Lower leg skin (tissue), 4 donors: ENCODE measurements at places on chromosomes 5 and 9. TPM values are rescaled to one million over a fixed set of nuclear protein-coding genes. Genes with fewer than 3 reads are reported as not detected.

RNF130 gene
- 29.6 TPM for total RNA-seq

ZMAT2 gene
- 48.6 TPM for total RNA-seq

TEX48 gene
- total RNA-seq = not detected

ANKDD1B gene
- 0.45 TPM for total RNA-seq

PCDHGA5 gene
- total RNA-seq = 3.4 TPM

HSPB3 gene
- total RNA-seq = 0.91 TPM

PCDHB2 gene
- total RNA-seq = 2.3 TPM

DNA sequence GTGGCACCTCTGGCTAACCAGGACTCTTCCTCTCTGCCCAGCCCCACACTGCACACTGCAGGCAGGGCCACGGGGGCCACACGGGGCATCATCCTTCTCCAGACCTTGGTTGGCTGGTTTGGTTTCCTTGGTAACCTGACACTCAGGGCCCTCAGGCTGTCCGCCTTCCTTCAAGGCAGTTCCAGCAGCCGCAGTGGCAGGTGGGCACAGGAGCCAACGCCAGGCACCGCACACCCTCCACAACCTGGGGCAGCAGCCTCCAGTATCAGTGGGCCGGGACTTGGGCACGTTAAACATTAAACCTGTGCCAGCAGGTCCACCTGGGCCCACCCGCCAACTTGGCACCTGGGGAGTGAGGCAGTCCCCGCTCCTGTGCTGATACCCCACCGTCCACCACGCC lies 1.9 kb downstream of the NPDC1 start:
- no peak for DNase-seq

- no peak for DNase-seq
Observed at GRCh38 chr5:91938441-91938840, 555.3 kb upstream of the ARRDC3 start.

GRCh38 chr9:33229359-33230114 lies 10.4 kb upstream of the SPINK4 start:
- DNase-seq = peak; percentile 85

DNA sequence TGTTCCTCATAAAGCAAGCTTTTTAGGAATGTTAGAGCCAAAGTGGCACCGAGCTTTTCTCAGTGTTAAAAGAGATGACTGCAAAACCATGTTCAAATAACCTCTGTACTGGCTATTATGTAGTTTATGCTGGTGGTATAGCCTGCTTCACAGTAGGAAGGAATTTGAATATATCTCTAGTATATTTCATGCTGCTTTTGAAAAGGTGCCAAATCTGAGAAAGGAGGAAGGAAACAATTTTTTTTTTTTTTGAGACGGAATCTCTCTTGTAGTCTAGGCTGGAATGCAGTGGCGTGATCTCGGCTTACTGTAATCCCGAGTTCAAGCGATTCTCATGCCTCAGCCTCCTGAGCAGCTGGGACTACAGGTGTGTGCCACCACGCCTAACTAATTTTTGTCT lies 13.5 kb downstream of the CREBRF start:
- DNase-seq = no peak

- no peak for DNase-seq
Observed at GRCh38 chr5:139796061-139796806, 626 bp downstream of the PSD2 start.

DNA sequence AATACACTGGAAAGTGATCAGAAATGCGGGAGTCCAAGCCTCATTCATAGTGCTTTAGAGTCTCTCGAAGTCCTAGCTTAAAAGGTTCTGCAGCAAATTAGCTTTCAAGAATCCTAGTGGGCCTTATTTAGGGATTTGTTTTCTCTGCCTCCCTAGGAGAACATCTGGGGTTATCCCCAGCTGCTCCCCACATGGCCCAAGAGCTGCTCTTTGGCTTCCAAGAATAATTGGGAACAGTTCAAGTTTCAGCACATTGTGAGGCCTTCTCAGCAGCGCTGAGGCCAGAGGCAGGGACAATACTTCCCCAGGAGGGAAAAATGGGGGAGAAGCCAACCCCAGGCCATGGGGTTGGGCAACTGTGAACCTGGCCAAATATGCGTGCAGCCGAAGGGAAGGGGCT lies 108.7 kb downstream of the LIFR start:
- DNase-seq = no peak

GRCh38 chr5:74232276-74232675 lies 408.3 kb downstream of the ENC1 start:
- no peak for DNase-seq

DNA sequence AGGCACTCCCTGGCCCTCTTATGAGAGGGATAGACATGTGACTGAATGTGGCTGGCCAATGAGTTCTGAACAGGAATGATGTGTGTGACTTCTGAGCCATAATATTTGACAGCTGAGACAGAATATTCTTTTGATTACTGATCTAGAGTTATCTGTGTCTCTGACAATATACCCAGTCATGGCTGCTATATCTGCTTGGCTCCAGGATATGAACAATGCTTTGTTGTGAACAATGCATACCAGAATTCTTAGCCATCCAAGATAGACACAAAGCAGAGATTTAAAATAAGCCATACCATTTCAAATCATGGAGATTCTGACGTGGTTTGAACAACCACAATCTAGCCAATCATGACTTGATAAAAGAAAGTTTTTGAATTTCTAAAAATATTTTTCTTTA lies 840.3 kb upstream of the SEMA6A start:
- DNase-seq = no peak

- DNase-seq = no peak
Observed at GRCh38 chr5:171272996-171273970, 35.8 kb upstream of the TLX3 start.

- DNase-seq = no peak
Observed at GRCh38 chr9:15277400-15278090, 29.5 kb downstream of the TTC39B start.

GRCh38 chr5:56759521-56760216 lies 55.7 kb upstream of the MAP3K1 start:
- DNase-seq = no peak

DNA sequence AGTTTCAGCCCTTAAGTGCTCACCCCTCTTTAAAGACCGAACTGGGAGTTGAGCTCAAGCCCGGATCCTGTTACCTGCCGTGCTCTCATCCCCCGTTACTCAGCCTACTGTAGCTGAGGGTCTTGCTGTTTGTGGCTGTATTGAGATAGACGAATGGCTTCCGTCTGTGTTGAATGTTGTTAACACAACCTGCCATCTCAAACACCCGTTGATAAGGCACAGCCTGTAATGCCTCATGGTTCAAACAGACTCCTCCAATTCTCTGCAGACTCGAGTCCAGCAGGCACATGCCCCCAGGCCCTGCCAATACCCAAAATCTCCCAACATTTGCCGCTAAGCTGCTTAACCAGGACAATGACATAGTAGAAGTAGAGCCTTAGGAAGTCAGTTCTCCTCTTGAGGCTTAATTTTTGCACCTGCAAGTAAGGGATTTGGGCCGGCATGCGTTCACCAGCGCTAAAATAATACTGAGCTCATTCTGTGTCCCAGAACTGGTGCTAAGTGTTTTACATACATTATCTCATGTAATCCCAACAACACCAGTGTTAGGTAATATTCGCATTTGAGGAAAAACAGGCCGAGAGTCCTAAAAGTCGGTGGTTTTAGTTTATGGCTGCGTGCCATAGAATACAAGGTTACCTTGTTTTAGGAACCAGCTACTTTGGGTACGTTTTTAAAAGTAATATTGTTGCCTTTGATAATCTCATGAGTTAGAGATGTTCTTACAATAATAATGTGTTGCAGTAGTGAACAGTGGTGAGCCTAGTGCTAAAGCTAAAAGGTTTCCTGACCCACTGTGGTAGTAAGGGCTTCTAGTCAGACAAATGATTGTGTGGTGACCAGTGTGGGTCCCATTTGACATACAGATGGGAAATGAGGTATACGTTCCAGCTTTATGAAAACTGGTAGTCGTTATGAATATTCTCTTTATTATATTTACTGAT lies 1.5 kb upstream of the RFX3 start:
- no peak for DNase-seq

GRCh38 chr9:4530375-4530774 lies 40.1 kb downstream of the SLC1A1 start:
- DNase-seq = no peak

- no peak for DNase-seq
Observed at GRCh38 chr9:19901586-19901985, 112.7 kb upstream of the SLC24A2 start.

- DNase-seq = no peak
Observed at GRCh38 chr9:79883073-79883645, 311.4 kb downstream of the TLE4 start.

DNA sequence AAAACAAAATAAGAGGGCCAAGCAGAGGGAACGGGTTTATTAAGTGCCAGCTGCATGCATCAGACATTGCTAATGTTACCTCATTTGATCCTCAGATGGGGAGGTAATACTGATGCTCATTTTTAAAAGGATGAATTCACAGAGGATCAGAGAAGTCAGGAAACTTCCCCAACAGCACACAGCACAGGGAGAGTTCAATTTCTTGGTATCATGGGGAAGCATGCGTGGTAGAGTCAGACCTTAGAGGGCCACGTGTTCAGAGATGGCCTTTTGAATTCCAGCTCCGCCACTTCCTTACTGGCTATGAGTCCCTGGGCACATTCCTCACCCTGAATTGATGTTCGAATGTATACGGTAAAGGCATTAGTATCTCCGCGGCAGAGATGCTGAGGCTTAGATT lies 108.3 kb downstream of the MYO10 start:
- DNase-seq = no peak

- no peak for DNase-seq
Observed at GRCh38 chr9:99511723-99512122, 289.6 kb downstream of the SEC61B start.

- DNase-seq = peak; percentile 67
Observed at GRCh38 chr5:172044631-172045314, 38.3 kb upstream of the FBXW11 start.

DNA sequence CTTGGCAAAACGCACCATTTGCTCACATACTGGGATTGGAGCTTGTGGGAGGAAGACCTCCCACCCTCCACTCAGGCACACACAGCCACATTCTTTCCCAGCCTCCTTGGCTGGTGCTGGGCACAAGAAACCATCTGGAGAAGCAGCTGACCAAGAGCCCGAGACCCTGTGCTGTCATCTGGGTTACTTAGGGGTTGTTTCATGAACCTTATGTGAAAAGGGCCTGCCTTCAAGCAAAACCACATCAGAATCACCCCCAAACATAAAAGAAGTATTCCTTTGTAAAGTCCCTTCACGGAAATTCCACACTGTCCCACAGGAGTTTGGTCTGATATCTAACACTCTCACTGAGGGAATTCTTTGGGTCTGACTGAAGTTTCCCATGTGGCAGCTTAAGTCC lies 172.1 kb downstream of the NR3C1 start:
- no peak for DNase-seq

DNA sequence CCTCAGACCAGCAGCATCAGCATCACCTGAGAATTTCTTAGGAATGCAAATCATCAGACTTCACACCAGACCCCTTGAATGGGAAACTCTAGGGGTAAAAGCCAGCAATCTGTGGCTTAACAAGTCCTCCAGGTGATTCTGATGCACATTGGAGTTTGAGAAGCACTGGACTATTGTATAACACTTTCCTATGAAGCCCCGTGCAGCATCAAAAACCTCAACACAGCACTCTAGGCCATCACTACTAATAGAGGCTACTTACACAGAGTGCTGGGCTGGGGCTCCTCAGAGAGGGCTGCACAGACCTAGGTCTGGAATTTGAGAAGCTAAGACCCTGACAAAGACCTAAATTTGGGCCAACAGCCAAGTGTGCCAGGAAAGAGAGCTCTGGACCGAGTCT lies 95.7 kb upstream of the ARAP3 start:
- no peak for DNase-seq

DNA sequence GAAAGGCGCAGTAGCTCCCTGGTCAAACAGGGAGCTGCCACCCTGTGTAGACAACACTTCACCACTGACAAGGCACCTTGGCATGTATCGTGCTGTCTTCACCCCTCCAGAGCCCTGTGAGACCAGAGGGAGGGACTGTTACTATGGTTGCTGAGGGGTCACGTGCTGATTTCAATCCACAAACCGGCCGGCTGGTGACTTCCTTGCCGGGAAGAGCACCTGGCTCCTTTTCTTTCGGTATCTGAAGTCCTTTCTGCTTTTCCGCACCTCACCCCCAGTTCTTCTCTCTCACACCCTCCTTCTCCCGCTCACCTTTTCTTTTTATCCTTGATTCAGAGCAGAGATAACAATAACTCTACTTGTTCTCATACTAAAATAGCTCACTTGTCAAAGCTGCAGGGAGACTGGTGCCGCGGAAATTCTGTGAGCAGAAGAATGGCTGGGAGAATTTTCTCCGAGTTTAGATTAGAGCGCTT lies 327.2 kb downstream of the ZSWIM6 start:
- DNase-seq = no peak

- DNase-seq = no peak
Observed at GRCh38 chr5:81136557-81136956, 96.6 kb upstream of the CKMT2 start.

DNA sequence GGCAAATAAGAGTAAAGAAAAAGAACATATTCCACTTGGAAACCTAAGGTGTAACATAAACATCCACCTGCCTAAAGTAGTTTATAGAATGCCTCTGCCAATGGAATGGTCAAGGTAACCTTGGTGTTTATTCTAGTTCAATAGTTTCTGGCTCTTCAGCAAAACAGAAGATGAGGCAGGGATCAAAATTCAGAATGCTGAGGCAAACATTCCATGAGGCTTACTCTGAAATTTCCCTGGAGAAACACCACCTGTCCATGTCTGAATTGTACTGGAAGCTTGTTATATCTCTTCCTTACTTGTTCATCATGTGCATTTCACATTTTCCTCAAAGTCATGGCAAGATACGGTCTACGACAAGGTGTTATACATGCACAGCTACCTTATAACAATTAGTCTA lies 1862.4 kb upstream of the ACO1 start:
- no peak for DNase-seq

DNA sequence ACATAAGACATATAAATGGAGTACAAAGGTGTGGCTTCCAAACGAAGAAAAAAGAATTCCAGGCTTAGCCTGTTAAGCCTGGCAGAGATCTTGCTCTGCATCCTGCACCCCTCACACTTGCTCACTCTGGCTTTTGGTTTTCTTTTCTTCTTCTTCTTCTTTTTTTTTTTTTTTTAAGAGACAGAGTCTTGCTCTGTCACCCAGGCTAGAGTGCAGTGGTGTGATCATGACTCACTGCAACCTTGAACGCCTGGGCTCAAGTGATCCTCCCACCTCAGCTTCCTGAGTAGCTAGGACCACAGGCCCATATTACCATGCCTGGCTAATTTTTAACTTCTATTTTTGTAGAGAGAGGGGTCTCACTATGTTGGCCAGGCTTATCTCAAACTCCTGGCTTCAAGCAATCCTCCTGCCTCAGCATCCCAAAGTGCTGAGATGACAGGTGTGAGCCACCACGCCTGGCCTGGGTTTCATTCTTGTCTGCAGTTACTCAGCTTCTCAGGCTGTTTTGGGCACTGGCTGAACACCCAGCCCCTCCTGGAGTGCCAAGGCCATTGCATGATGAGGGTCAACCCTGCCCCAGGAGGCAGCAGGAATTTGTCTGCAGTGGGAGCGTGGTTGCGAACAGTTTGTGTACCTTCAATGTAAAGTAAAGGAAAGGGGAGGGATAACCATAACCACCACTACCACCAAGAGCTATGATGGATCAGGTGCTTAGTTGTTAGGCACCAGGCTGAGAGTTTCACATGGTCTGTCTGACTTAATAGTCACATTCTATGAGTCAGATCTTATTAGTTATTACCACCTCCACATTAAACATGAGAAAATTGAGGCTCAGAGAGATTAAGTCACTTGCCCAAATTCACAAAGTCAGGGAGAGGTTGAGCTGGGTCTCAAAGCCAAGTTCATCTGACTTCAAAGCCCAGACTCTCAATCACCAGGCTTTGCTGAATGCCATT lies 219.2 kb upstream of the PANK3 start:
- no peak for DNase-seq
